ENCODE measurements at places on chromosomes 7 and 10. TPM values are rescaled to one million over a fixed set of nuclear protein-coding genes. Genes with fewer than 3 reads are reported as not detected.

GRCh38 chr7:131016230-131016629 is 282.2 kb upstream of the KLF14 start:
- no peaks in the 10 kb centered on the region for H3K36me3 ChIP-seq
- peaks cover 45% of the 10 kb centered on the region for H3K4me1 ChIP-seq
- DNase-seq = peak; percentile 27
- no peaks in the 10 kb centered on the region for H3K27me3 ChIP-seq
- H3K4me3 ChIP-seq = no peak overlapping the region

DNA sequence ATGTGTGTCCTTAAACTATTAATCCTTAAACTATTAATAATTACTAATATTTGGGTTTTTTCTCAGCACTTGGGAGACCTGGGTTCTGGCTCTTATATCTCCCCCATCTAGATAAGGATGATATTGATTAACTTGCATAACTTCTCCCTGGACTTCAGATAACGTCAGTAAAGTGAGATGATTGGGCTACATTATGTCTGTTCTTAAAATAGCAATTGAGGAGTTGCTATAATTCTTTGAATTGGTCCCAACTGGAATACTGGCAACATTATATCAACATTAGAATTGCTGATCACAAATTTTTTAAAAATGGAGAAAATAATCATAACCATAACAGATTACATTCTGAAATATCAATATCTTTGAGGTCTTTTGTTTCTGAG is 1.9 kb downstream of the APBB1IP start:
- H3K27ac ChIP-seq = peak overlapping the region; percentile 87
- peaks cover 32% of the 10 kb centered on the region for H3K4me1 ChIP-seq
- peak; percentile 26 for DNase-seq
- H3K27me3 ChIP-seq = no peaks in the 10 kb centered on the region

- peaks cover 16% of the 10 kb centered on the region for H3K27me3 ChIP-seq
- no peaks in the 10 kb centered on the region for H3K36me3 ChIP-seq
- H3K27ac ChIP-seq = no peak overlapping the region
- peak; percentile 42 for DNase-seq
These were observed 798 bp upstream of the AUTS2 start for GRCh38 chr7:69597278-69598076.

GRCh38 chr7:84784450-84784849 is 402.4 kb downstream of the SEMA3D start:
- H3K27ac ChIP-seq = no peak overlapping the region
- peaks cover 8% of the 10 kb centered on the region for H3K4me1 ChIP-seq
- DNase-seq = no peak
- H3K36me3 ChIP-seq = no peaks in the 10 kb centered on the region
- H3K4me3 ChIP-seq = no peak overlapping the region

DNA sequence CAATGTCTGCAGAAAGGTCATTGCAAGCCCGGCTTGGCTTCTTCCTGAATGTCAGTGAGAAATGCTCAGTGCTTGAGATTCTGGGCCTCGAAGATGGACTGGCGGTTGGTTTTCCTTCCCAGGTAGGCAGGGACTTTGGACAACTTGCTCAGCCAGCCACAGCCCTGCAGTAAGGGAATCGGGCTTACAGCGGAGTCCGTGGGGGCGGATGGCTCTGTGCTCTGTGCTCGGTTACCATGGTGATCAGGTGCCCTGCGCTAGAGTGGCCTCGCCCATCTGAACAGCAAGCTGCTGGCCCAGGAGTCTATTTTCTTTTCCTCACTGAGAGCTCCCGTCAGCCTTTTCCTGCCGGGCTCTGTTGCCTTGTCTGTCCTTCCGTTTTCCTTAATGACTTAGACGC is 77.8 kb upstream of the SH2B2 start:
- H3K36me3 ChIP-seq = no peaks in the 10 kb centered on the region
- no peaks in the 10 kb centered on the region for H3K4me1 ChIP-seq
- H3K27ac ChIP-seq = no peak overlapping the region
- DNase-seq = no peak

The STEAP4 gene
- not detected for polyA plus RNA-seq

The PDZD8 gene
- polyA plus RNA-seq = 14.4 TPM
